ENCODE measurements at places on chromosomes 13 and 19.

DNA sequence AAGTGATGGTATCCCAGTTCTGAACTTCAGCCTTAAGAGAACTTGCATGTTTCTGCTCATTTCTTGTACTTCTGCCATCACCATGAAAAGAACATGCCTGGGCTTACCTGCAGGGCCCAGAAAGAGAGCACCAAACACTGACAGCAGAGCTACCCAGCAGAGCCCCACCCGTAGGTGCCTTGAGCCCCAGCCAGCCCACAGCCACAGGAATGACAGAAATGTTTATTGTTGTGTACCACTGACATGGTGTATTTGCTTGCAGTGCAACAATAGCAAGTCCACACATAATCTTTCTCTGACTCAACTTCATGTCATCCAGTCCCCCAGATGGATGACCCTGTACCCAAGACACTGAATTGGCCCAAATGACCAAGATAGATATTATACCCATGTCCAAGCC lies 195.2 kb downstream of the TSHZ3 start:
- no peak for DNase-seq

GRCh38 chr13:74026753-74027152 lies 107.5 kb downstream of the KLF12 start:
- DNase-seq = peak; percentile 15

GRCh38 chr19:1828279-1829238 lies 16.5 kb upstream of the ATP8B3 start:
- no peak for DNase-seq

DNA sequence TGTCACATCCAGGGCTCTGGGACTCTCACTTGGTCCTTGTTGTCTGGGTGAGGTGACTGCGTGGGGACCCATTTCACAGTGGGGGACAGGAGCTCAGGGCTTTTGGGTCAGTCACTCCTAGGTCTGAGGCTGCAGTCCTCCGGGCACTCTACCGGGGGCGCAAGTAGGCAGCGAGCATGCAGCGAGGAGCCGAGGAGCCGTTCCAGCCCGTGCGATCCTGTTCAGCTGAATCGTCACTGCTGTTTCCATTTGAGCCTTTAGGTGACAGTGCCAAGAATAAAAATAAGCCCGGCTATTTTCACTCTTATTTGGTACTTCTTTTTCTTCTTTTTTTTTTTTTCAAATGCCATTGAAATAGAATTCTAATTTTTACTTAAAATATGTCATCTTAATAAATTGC lies 126.5 kb downstream of the ZNF536 start:
- DNase-seq = no peak

DNA sequence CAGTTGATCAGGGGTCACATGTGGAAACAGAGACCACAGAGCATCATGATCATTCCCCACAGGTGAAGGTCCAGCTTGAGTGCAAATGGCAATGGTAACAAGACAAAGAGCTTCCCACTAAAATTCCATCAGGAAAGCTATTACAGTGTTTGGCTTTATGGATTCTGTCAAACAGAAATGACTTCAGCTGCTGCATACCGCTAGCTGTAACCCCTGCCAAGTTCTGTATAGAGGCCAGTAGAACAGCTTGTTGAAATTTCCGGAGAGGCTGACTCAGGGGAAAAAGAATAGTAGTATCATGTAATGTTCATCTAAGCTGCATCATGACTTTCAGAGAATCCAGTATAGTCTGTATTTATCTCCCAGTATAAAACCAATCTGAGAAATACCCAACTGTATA lies 1704.7 kb downstream of the SLITRK5 start:
- DNase-seq = no peak

- no peak for DNase-seq
These were observed 32.5 kb downstream of the SPC24 start for GRCh38 chr19:11123114-11123513.

DNA sequence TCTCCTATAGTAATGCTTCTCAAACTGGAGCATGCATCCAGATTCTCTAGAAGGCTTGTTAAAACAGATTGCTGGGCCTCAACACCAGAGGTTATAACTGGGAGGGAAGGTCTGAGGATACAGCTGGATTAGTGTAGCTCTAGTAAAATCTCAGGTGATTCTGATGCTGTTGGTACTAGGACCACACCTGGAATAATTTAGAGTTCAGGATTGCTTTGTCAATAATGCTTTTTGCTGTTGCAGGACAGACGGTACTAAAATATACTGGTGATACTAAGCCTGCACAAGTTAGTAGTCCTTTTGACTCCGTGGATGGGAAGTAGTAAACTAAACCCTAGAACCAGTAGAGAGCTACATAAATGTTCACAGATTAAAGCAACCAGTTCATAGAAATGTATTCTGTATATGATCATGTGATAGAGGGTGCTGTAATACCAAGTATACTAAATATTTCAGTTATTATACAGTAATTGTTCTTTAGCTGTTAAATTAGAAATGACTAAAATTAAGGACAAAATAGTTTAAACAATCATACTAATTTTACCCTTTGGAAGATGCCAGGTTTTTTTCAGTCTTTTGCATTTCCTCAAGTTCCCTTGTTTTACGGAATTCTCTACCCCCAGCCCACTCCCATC lies 258.2 kb upstream of the STARD13 start:
- DNase-seq = no peak

GRCh38 chr13:84360822-84361221 lies 478.5 kb upstream of the SLITRK1 start:
- DNase-seq = no peak

DNA sequence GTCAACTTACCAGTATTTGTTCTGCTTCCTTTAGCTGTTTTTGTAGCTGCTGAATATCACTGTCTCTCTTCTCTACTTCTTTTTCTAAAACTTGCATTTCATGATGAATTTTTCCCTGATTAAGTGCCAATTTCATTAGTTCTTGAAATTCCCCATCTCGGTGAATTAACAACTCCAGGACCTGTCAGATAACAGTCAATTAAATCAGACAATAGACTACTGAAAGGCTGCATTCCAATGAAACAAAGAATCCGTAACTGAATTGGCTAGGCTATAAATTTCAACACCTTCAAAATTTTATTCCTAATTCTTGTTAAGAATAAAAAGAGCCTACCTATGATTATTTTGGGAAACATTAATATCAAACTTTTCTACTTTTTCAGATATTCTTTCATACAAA lies 8.6 kb downstream of the MED4 start:
- DNase-seq = no peak

DNA sequence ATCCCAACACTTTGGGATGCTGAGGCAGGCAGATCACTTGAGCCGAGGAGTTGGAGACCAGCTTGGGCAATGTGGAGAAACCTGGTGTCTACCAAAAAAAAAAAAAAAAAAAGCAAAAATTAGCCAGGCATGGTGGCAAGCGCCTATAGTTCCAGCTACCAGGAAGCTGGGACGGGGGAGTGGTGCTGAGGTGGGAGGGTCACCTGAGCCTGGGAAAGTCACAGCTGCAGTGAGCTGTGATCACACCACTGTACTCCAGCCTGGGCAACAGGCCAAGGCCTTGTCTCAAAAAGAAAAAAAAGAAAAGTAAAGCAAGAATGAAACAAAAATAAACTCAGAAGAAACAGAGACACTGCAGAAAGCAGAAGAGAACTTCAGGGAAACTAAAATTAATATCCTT lies 31.6 kb downstream of the MTRF1 start:
- DNase-seq = no peak

DNA sequence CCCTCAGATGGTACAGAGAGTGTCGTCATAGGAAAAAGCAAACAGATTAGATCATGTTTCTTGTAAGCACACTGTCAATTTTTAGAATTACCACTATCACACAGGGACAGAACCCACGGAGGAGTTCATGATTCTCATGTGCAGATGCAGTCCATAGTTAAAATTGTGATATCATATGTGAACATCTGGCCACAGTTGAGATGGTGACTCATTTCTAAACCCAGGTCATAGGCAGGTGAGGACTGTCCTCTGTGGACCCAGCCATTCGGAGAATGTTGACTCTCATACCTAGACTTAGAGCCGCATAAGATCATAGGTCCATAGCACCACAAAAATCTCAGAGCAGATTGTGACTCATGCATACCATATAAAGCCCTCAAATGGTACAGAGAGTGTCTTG lies 17.8 kb upstream of the ZNF730 start:
- DNase-seq = no peak

DNA sequence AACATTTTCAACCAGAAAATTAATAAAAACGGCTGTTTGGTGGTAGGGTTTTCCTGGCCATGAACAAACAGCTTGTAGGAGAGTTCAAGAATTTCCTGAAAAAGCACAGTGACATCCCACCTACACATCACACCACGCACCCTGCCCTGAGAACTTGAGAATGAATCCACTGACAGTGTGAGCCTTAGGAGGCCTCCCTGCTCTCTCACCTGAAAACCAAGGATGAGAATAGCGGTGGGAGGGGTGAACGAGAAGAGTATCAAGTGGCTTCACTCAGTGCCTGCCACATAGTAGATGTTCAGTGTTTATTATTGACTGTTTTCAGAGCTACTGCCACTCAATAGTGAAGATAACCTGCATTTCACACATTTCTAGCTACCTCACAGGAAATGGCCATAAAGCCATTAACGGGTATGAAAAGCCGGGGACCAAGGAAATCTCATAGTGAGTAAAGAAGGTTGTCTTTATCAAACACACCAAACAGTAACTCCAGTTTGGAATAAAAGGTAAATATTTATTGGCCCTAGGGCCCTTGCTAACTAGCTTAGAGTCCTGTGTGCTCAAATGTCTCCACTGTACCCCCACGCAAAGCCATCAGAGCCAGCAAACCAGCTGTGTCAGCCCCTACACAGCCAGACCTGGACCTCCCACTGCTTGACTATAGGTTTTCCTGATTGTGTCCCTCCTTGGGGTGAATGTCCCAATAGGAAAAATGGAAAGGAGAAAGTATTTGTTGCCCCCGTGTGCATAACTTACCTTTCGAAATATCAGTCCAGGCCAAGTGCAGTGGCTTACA lies 40.6 kb downstream of the TPT1 start:
- no peak for DNase-seq

- no peak for DNase-seq
These were observed 85.7 kb downstream of the FOXO1 start for GRCh38 chr13:40580566-40581276.

GRCh38 chr13:51957377-51958216 lies 53.7 kb downstream of the ATP7B start:
- DNase-seq = no peak

DNA sequence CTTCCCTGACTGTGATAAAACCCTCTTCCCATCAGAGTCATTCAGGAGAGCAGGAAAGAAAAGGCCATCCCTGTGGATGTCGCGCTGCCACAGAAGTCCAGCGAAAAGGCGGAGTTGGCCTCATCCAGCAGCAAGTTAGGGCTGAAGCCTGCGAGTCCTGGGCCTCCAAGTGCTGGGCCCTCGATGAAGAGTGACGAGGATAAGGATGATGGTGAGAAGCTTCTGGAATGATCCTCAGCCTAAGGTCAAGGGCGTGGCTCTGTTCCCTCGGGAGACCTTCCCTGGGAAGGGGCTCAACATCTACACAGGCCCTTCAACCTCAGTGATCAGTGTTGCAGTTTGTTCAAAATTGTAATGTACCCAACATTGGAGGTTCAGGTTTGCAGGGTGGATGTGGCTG lies 22.3 kb downstream of the TEX29 start:
- DNase-seq = no peak

Data from GM18507 (cell line).